ENCODE measurements at places on chromosomes 3 and 15. TPM values are rescaled to one million over a fixed set of nuclear protein-coding genes. Genes with fewer than 3 reads are reported as not detected.

Gene COMMD2
- total RNA-seq: 44.2 TPM

Gene SLC9A9
- 1.1 TPM for total RNA-seq

Gene POTEB2
- total RNA-seq: not detected

Gene TTLL13
- total RNA-seq: 1.4 TPM

Gene CRYGS
- 4.4 TPM for total RNA-seq

Gene TRIM42
- total RNA-seq: not detected

Gene SCN11A
- not detected for total RNA-seq

Gene MBNL1
- total RNA-seq: 298 TPM

Gene RPSA
- 1,932 TPM for total RNA-seq

Gene ZBBX
- not detected for total RNA-seq

DNA sequence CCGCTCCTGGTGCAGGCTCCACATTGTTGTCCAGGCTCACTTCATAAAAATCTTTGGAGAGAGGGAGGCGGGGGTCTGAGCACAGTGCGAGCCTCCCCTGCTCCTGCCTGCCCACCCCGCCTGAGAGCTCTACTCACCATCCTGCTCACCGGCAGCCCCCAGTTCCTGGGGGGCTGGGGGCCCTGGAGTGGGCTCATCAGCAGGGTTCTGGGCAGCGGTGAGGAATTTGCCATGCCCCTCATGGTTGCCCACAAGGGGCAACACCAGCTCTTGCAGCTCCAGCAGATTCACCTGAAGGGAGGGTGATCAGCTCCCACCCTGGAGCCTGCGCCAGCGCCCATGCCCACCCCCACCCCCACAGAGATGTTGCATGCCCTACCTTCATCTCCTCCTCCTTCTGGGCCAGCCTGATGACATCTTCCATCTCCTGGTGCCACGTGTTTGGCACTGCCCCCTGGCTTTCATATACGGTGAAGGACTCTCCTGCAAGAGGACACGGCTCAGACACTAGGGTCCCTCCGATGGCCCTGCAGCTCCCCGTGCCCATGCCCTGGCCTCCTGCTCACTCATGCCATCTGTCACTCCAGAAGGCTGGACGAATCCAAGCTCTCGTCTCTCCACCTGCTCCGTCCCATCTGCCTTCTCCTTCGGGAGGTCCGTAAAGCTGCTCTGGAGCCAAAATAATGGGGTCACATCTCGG is 162.1 kb downstream of the TBC1D2B start:
- no peak for DNase-seq

GRCh38 chr15:75067123-75067830 is 43.9 kb downstream of the PPCDC start:
- peak; percentile 93 for DNase-seq

GRCh38 chr15:33801954-33802353 is 166.3 kb upstream of the CHRM5 start:
- DNase-seq: no peak

DNA sequence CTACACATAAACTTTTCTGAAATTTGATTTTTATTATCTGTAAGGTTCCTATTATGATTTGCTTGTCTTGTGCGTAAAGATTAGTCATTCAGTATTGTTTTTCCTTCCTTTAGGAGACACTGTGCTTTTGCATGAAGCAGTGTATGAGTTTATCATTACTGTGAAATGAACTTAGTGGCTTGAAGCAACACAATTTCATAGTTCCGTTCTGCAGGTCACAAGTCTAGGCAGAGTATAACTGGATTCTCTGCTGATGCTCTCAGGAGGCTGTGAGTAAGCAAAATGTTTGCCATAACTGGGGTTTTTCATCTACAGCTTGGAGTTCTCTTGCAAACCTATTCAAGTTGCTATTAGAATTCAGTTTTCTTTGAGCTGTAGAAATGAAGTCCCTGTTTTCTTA is 1136.1 kb downstream of the OTOL1 start:
- no peak for DNase-seq

GRCh38 chr3:37092484-37092883 is 81.9 kb downstream of the LRRFIP2 start:
- no peak for DNase-seq

DNA sequence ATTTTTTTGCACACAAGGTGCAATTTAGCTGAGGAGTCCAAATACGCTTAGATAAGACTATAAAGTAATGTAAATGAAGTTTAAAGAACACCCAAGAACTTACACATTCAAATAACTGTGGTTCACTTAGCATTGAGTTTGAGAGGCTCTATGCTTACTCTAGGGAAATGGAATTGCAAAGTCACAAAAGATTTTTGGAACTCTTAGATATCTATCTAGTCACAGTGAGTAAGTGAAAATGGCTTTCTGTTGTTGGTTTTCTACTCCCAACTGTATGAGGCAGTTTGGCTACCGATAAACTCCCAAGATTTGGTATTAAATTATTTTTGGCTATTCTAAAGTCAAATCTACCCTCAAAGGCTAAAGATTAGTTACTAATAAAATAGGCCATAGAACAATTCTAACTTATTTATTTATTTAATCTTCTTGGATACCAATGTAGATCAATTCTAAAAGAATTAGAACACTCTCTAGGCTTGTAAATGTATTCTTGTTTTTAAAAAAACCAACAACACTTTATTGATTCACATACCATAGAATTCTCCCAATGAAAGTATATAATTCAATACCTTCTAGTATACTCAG is 165.4 kb downstream of the SNRK start:
- DNase-seq: no peak

- DNase-seq: no peak
Observed at GRCh38 chr3:110799271-110799670, 272.3 kb upstream of the NECTIN3 start.

DNA sequence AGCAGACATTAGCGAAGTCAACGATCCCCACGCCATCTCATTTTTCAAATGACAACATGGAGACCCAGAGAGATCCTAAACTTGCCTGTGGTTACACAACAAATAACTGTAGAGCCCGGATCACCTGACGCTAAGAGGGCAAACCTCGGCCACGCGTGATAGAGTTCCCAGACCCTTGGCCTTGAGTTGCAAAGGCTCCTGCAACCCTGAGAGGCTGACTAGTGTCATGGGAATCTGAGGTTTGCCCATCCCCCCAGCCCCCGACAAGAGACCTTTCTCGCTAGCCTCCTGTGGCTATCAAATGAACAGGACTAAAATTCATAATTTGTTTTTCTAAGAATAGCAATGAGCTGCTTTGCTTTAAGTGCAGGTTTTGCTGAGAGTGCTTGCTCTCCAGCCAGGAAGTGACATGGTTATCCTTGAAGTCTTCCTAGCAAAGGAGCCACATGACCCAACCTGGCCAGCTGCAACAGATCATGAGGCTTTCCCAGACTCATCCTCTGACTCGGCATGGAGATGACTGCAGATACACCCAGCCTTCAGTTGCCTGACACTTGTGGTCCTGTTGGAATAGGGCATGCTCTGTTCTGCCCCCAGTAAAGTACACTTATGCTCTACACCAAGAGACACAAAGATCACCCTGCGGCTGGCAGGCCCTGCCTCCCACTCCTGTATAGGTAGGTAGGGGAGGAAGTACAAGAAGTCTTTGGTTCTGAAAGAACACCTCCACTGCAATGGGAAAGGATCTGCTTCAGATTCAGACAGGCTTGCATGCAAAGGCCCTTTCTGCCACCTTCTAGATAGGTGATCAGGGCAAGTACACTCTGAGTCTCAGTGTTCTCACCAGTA is 36.0 kb downstream of the MCF2L2 start:
- DNase-seq: no peak

GRCh38 chr3:118573912-118574311 is 460.7 kb downstream of the IGSF11 start:
- no peak for DNase-seq

GRCh38 chr3:172376402-172376801 is 71.9 kb downstream of the GHSR start:
- no peak for DNase-seq

GRCh38 chr3:151009981-151010380 is 37.5 kb upstream of the CLRN1 start:
- no peak for DNase-seq

DNA sequence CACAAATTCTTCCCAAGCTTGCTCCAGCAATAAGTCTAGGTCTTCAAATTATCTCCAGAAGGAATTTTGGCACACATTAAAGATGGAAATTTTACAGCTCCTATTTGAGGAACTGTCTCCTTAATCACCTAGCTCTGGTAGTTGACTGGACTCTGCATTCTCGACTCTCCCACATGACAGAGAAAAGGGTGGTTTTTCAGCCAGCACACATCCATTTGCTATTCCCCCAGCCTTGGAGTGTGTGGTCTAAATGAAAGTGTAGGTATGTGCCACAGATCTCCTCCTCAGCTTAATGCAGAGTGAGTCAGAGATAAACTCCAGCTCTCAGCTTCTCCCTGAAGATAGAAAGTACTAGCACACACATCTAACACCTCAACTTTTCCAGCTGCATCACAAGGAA is 62.2 kb upstream of the ALCAM start:
- no peak for DNase-seq

DNA sequence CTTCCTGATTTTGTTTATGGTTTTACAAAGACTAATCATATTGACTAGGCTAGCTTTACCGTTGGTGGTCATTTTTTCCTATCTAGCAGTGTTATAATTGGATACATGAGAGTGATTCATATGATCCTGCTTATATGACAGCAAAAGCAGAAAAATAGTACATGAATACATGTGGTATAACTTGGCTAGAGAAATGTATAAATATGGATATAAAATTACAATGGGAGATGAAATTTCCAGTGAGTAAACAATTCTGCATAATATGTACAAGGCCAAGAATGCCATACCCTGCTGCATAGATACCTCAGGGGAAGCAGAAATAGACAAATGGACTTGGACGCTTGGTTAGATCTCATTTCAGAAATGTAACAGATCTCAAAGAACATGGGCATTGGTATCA is 103.1 kb downstream of the DTWD1 start:
- no peak for DNase-seq
